ENCODE measurements at places on chromosomes 1 and 21.

DNA sequence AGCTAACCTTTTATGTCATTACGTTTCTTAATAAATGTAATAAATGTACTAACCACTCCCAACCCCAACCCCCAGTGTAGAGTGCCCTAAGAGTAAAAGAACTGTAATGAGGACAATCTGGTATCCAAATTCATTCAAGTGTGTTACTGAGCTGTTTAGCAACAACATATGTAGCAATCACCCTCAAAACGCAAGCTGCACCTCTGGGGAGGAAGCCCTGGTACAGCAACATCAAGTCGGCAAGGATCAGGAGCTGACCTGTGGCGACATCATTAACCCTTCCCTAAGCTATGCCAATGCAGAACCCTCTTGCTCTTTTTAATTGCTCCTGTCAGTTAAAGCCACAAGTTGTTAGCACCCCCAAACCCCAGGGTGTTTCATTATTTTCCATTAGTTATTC lies 47.1 kb downstream of the STX6 start:
- DNase-seq: no peak

DNA sequence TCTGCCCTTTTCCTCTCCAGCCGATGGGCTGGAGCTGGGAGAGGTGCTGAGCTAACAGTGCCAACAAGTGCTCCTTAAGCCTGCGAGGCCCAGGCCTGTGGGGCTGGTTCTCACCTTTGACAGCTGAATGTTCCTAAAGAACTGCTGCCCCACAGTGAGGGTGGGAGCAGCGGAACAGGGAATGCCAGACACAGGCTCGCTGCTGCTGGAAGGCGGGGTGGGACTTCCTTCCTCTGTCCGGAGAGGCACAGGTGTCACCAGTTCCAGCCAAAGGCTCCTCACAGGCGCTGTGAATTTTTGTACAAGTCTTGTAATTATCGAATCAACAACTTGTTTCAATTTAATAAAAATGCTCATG lies 47.1 kb downstream of the COQ8A start:
- no peak for DNase-seq

DNA sequence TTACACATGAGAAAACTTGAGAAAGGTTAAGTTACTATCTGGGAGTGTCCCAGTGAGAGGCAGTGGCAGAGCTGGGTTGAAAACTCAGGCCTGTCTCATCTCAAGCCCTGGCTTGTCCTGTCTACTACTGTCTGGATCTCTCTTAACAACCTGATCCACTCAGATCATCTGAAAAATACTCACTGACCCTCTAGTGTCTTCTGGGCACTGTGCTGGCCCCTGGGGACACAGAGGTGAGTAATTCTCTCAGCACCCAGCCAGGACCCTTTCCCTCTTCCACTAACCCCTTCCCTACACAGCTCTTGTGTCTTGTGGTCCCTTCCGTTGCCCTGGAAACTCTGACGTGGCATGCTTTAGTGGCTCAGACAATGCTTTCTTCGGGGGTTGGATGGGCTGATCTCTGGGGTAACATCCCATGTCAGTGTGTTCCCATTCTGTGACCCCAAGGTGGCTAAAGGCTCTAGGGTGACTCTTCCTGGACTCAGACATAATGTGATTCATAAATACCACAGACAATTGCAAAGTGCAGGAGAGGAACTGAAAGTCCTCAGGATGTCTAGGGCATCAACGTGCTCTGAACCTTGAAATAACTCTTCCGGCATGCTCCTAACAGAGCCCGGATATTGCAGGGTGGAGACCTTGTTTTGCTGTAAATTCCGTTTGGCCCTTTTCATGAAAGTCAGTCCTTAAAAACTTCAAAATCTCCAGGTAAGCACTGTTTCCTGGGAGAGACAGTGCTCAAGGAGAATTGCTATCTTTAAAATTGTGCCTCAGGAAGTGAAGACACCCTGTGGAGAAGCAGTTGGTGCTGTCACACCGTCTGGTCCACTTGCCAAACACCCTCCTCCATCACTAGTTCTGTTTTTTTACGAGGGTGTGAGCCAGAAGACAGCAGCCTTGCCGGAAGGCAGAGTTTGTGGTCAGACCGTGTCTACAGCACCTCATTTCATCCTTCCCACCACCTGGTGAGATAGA lies 4.0 kb downstream of the SHISAL2A start:
- peak; percentile 81 for DNase-seq

- DNase-seq: no peak
Measured at GRCh38 chr1:215005078-215005477, 77.5 kb upstream of the KCNK2 start.

GRCh38 chr1:12447849-12448312 lies 170.1 kb downstream of the DHRS3 start:
- DNase-seq: no peak
